ENCODE measurements at places on chromosomes 5 and 9.

DNA sequence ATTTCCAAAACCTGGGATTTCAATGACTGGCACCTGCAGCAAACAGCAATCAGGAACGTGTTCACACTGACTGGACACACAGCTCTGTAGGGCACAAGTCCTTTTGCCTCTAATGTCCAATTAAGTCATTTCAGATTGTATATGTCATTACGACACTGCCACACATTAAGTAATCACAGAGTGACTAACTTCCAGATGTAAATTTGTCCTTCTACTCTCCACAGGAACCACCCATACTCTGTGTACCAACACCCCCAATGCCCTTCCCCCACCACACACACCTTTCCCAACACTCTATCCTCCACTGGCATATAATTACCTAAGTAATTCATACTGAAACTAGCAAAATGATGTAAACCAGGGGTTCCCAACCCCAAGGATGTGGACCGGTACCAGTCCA, 30.5 kb downstream of the LARS1 start:
- no peak for DNase-seq

DNA sequence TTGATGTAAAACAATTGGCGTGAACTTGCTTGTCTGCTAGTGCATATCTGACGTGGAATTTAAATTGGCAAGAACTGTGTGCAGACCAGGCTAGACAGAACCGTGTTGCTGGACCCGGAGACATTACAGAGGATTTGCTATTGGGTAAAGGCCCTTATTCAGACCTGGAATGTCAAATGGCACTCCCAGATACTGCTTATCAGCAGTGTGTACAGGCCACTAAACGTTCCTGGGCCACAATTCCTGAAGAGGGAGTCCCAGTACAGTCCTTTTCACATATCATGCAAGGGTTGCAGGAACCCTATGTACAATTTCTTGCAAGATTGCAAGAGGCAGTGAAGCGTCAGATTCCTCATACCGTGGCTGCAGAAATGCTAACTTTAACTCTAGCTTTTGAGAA, 13.5 kb upstream of the MCCC2 start:
- DNase-seq, result no peak

GRCh38 chr9:69223605-69224004, 49.5 kb downstream of the TJP2 start:
- peak; percentile 82 for DNase-seq

DNA sequence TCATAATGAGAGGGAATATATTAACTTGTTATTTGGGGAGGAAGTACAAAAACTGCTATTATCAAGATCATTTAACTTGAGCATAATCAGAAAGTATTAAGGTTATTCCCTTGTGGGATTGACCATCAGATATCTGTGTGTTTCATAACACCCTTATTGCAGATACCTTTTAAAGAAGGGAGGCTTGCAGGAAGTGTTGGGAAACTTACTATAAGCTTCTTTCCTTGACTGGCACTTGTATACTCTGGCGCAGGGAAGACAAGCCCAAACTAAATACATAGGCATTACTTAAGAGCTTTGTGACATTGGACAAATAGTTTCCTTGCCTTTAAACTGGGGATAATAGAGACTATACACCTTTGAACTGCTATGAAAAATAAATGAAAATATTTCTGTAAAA, 50.9 kb downstream of the PIK3R1 start:
- no peak for DNase-seq

GRCh38 chr9:137253717-137254623, 1.2 kb upstream of the NELFB start:
- DNase-seq, result no peak

- no peak for DNase-seq
These were observed 943.8 kb upstream of the TYRP1 start for GRCh38 chr9:11749396-11749795.

- DNase-seq, result no peak
These were observed 22.6 kb upstream of the NADK2 start for GRCh38 chr5:36264202-36264760.

DNA sequence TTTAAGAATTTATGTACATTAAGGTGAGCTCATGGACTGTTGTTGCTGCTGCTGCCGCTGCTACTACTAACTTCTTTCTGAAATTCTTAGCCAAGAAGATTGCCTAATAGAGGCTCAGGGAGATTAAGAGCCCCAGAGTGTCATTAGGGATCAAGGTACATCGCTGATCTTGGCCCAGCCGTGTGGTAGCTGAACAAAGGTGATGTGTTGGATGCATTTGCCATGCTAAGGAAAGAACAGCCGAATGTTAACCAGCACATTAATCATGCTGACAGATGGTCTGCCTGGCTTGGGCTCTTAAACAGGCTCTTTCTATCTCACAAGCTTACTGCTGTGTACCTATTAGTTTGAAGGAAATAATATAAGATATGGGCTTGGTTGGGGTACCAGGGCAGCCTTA, 137.1 kb downstream of the KCTD16 start:
- no peak for DNase-seq

GRCh38 chr9:120109242-120109641, 470.7 kb downstream of the CDK5RAP2 start:
- peak; percentile 4 for DNase-seq

DNA sequence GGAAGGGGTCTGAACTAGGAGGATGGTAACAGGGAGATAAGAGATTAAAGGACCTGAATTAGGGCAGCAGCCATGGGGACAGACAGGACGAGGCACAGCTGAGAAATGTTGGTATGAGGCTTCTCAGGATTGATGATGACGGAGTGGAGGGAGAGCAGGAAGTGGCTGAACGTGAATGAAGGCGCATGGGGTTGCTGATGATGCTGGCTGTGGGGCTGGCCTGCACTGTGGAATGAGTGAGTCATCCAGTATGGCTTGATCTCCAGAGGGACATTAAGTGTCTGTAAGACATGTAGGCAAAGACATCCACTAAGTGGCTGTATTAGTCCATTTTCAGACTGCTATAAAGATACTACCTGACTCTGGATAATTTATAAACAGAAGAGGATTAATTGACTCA, 256.4 kb downstream of the ICE1 start:
- peak; percentile 43 for DNase-seq

- DNase-seq, result no peak
These were observed 68.3 kb upstream of the RETREG1 start for GRCh38 chr5:16685069-16685468.
